Fibroblast of upper back skin (primary cell): ENCODE measurements at places on chromosomes 2 and 18.
A peak's percentile ranks its signal among the peaks of the same experiment; 100 is the strongest.

GRCh38 chr18:3186678-3187658, 32.8 kb downstream of the MYOM1 start:
- no peak for DNase-seq

DNA sequence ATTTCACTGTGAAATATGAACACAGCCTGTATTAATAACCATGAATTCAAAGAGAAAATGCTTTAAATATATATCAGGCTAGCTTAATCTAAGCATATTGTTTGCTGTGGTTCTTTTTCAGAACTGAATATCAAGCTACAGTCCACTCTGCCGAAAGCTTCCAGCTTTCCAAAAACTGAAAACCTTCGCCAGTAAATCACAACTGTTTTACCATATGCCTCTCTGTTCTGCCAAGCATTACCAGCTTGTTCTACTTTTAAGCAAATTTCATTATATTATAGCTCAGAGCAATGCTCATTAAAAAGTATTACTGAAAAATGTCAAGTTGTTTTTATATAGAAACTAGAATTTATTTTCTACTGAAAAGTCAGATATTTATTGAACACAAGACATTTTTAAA, 277.4 kb downstream of the NRXN1 start:
- DNase-seq = no peak

DNA sequence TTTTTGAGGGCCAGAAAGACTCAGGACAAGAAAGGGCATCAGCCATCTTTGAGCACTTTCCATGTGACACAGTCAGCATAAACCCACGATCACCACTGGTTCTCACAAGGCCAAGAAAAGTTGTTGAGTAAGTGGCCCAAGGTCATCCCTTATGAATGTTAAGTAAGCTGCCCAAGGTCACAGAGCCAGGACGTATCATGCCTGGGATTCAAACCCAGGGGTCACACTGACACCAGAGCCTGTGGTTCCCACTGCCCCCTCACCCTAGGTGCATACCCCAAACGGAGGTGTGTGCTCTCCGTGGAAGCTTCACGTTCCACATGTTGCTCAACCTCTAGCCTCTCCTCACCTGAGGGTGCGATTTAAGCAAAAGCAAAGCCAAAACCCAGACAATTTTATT, 2.3 kb upstream of the CTIF start:
- no peak for DNase-seq

- DNase-seq = no peak
These were observed 24.4 kb downstream of the CCDC148 start for GRCh38 chr2:158432117-158432516.

DNA sequence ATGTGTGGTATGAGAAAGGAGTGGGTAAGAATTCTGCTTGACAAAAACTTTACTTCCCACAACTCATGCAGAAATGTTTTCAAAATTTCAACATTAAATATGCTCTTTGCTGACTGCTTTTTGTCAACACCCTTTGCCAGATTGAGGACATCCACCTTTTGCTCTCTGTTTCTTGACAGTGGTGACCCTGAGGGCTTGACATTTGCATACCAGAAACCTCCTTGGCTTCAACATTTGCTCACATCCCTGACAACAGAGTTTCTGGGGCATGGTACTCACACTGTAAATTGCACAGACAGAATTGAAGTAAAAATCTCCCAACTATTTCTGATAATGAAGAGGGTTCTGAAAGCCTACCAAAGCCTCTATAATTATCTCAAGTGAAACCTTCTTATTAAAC, 95.7 kb downstream of the RND3 start:
- DNase-seq = no peak

DNA sequence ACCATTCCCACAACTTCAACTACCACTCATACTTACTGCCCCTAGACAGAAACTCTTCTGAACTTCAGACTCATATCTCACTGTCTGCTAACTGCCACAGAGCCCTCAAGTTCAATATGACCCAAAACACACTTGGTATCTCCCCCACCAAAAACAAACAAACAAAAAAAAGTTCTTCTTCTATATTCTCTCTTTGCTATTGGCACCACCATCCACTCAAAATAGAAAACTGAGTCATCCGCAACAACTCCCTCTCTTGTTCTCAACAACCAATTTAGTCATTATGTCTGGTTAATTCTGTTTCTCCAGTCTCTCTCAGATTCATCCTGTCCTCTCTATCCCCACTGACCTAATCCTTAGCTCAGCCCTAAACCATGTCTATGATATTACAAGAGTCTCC, 7.2 kb upstream of the DCTN1 start:
- DNase-seq = no peak

- no peak for DNase-seq
These were observed 342.6 kb upstream of the HS6ST1 start for GRCh38 chr2:128661311-128661710.

- DNase-seq = no peak
These were observed 63.2 kb upstream of the ATP5MC3 start for GRCh38 chr2:175244697-175245096.

DNA sequence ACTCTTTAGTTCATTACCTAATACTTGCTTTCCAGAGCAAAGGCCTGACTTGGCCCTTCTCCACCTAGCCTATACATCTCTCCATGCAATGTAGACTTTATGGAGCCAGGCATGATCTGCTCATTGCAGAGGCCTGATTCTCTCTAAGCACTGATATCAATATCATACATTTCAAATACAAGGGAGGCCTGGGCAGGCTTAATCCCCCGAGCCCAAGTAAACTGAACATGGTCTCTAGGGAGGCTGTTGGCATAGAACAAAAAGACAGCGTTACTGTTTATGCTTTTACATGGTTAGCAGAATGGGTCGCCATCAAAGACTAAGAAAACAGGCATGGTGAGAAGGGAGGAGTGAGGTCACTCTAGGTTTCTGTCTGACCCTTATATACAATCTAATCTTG, 695.1 kb downstream of the ZEB2 start:
- DNase-seq = no peak

DNA sequence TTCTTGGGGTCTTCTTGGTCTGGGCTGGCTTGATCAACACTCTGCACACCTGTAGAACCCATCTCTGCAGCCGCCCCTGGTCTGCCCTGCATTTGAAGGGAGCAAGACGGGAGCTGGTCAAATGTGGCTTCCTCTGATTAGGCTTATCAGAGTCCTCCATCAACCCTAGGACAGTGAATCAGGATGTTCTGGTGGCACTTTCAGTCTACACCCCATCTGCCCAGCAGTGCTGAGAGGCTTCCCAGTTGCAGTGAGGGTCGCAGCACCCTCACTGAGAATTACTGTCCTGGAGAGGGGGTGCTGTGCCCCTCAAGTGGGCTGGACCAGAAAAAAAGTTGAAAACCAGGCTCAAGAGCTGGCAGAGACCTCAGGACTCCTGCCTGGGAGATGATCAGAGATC, 152.9 kb downstream of the DYSF start:
- DNase-seq = no peak

GRCh38 chr2:174840436-174840835, 76.2 kb upstream of the CHRNA1 start:
- peak; percentile 92 for DNase-seq

DNA sequence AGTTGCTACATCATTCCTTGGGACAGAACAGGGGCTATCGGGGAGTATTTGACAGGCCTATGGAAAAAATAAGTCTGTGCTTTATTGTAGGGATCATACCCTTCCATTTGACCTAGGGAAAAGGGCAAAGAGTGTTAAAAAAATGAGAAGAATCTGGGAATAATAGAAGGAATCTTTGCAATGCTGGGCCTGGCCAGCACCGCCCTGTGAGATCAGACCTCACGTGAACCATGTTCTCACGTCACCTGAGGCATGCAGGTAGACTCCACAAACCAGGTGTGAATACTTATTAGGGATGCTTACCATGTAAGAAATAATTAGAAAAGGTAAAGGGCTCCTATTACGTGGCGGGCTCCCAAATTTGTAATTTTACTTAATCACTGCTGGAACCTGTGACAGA, 177.5 kb upstream of the GATA6 start:
- DNase-seq = no peak

- no peak for DNase-seq
These were observed 205.5 kb upstream of the HS6ST1 start for GRCh38 chr2:128524183-128524582.

GRCh38 chr2:205352593-205352992, 329.7 kb upstream of the NRP2 start:
- DNase-seq = peak; percentile 82

DNA sequence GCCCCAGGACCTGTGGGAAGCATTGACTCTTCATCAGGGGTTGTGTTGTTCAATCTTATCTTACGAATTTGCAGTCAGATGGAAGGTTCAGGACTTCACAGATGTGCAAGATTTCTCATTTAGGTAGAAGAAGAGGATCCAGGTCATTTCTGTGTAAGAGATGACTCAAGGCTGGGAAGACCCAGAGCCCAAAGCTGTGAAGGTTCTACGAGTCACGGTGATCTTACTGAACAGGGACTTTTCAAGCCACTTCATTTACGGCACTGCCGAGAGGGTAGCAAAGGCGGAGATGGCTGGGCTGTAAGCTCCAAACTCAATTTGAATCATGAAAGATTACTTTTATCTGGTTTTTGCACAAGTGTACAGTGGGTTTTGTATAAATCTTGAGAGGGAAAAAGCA, 228.0 kb upstream of the MEX3C start:
- no peak for DNase-seq

DNA sequence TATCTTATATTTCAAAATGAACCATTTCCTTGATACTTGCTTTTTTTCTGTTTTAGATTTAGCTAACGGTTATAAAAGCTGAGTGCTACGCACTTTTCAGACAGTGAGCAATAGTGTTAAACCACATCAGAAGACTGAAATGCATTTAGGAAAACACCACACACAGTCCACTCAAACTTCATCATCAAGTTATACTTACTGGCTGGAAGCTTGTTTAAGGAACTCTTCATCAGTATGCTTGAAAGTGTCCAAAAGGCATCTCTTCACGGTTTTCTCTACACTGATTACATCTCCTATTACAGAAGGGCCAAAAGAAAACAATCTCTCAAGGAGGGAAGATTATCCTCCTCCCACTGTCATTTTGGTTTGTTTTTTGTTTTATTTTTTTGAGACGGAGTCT, 19.7 kb downstream of the ILKAP start:
- DNase-seq = no peak

DNA sequence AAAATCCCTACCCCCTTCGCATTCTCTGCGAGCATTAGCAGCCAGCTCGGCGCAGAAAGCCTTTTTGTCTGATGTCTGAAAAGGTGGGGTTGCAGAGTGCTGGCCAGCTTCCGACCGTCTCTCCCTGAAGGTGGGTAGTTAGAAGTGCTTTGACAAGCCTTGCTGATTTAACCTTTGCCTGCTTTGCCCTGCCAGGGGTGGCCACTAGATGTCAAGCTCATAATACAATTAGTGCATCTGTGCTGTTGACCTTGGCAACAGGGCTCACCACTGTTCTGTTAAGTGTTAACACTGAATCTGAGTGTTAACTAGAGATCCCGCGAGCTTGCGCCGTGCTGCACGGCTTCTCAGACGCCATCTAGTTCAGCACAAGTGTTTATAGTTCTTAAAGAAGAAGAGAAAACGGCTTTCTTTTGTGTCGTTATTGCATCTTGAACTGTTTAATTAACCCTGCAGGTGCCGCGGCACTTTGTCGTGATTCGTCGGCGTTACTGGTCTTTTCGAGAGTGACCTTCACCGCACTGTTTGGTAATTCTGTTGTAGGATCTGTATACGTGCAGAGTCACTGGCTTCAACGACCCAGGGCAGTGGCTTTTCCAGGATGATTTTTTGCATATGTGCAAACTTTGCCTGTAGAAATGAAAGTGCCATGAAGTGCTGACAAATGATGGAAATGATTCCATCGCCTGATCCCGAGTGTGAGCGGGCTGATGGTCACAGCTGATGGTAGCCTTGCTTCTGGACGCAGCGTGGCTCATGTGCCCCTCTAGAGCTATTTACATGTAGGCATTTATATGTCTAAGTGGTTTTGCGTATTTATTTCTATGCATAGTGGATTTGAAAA, 5.5 kb downstream of the SALL3 start:
- no peak for DNase-seq

DNA sequence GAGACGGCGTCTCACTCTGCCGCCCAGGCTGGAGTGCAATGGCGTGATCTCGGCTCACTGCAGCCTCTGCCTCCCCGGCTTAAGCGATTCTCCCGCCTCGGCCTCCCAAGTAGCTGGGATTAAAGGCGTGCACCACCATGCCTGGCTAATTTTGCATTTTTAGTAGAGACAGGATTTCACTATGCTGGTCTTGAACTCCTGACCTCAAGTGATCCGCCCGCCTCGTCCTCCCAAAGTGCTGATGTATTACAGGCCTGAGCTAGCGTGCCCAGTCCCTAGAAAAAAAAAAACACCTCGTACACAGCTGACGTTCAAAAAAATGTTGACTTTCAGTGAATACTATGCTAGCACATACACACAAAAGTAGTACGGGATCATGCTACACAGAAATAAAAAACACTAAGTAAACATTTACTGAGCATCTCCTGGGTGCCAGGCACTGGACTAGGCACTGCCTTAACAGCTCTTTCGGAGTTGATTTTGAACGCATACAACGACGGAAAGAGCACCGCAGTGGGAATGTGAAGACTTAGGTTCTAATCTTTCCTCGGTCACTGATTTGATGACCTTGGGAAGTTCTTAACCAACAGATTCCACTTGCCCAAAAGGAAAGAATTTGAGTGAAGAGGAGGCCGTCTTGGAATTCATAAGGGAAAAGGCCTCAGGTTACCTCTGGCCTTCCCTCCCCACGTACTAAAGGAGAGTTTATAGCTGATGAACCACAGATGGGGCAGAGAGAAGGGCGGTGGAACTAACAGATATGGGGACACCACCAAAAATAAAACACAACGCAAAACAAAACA, 1.1 kb downstream of the DNAJC27 start:
- DNase-seq = peak; percentile 37

DNA sequence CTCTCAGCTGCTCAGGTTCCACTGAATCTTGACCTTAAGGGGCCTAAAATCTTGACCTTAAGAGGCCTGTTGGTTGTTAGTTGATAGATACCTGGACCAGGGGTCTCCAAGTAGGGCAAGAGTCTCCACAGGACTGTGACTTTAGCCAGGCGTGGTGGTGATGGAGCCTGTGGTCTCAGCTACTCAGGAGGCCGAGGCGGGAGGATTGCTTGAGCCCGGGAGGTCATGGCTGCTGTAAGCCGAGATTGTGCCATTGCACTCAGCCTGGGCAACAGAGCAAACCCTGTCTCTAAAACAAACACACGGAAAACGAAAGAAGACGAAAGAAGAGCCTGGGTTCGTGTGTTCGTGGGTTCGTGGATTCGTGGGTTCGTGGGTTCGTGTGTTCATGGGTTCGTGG, 120.2 kb upstream of the CTDP1 start:
- no peak for DNase-seq

- peak; percentile 82 for DNase-seq
These were observed 207.2 kb downstream of the ETAA1 start for GRCh38 chr2:67604360-67604759.

- DNase-seq = peak; percentile 87
These were observed 2.0 kb upstream of the GAL3ST2 start for GRCh38 chr2:241774419-241775222.

DNA sequence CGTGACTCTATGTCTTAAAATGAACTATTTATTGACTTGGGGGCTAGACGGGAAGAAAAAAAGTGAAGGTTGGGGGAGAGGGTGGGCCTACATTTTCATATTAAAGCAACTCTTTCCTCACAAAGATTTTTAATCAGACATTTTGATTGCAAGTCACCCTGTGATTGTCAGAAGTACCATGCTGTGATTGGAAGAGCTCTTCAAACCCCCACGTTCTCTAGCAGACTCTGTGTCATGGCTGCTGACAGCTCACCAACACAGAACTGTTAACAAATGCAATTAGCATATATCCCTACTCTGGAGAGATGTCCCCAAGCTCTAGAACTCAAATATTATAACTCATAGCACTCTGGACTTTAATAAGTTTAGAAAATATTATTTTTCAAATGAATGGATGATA, 428.4 kb upstream of the DCC start:
- no peak for DNase-seq

- no peak for DNase-seq
These were observed 415.0 kb upstream of the NRP2 start for GRCh38 chr2:205267323-205267722.

GRCh38 chr2:16188261-16188890, 248.0 kb downstream of the MYCN start:
- DNase-seq = no peak
